ENCODE measurements at places on chromosomes 2 and 18.

GRCh38 chr2:171531291-171531690, 9.0 kb downstream of the CYBRD1 start:
- peak; percentile 22 for DNase-seq

DNA sequence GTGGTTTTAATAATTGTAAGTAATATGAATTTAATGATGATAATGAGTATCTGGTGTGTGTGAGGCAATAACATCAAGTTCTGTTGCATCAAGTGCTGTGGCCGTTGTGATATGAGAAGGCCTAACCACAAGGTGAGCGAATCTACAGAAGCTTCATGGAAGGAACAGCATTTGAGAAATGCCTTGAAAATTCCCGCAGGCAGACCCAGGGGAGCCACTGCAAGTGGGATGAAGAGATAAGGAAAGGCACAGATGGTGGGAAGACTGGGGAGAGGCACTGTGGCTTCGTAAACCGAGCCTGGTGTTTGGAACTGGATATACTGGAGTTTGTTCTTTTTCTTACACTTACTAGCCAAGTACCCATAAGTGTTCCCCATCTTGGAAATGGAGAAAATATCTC, 357.5 kb downstream of the PTPRM start:
- no peak for DNase-seq

- peak; percentile 60 for DNase-seq
Measured at GRCh38 chr2:101540518-101540917, 65.6 kb upstream of the RFX8 start.

GRCh38 chr18:57931038-57931437, 113.0 kb upstream of the NEDD4L start:
- DNase-seq, result no peak

- peak; percentile 86 for DNase-seq
Measured at GRCh38 chr2:199985625-199986207, 30.3 kb downstream of the MAIP1 start.

DNA sequence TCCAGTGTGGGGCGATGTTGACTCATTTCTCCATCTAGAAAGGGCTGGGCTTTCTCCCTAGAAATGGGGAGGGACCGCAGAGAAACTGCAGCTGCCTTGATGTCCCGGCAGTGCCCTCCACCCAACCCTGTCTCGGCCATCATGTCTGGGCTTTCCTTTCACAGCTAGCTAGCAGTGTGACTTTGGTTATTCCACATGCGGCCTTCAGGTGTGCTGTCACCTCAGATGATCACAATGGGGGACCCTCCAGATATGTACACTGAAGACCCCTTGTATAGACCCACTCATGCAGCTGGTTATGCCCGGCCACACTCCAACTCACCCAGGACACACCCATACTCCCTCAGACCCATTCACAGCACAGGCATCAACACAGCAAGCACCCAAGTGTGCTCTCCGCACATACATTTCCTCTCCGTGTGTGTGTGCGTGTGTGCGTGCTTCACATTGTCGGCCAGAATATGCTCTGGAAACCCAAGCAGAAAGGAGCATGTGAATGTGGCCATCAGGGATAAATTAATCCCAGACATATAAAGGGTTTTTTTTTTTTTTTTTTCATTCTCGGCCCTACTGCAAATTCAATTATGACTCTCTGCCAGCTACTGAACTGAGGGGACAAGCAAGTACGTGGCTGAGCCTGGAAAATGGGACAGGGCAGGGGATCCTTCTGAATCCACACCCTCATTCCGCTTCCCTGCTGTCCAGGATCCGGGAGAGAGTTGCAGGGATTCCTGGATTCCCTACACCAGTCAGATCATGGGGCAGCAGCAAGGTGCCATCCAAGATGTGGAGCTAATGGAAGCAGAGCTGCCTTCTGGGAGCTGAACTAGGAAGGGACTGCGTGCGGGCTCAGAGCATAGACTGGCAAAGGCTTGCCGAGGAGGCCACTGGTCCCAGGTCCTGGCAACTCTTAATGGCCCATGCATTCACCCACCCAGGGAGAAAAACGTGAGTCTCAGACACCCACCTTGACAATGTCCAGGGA, 240.2 kb downstream of the DYSF start:
- no peak for DNase-seq

DNA sequence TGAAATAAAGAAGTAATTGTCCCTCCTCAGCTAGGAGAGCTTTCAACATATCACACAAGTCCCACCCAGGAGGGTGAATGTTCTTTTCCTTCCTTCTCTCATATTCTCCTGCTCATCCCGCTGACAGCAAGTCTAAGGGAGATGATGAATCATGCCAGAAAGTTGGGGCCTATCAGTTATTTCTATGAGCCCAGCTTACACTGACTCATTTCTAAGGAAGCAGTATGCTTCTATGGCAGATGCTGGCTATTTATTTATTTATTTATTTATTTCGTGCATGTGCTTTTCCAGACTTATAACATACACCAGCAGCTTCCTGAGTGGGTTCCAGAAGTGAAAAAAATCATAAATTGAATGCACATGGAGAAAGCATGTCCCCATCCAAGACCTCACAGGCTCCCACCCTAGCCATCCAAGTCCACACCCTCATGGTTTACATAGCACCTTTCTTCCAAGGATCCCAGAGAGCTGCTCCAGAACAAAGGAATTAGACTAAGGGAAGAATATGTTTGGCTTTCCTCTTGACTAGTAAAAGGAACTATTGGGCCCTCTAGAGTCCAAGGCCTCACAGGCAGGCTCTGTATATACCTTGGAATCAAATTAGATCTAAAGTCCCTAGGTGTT, 1074.2 kb upstream of the ZEB2 start:
- DNase-seq, result peak; percentile 91

- peak; percentile 23 for DNase-seq
Measured at GRCh38 chr2:191927991-191928390, 81.1 kb upstream of the CAVIN2 start.

DNA sequence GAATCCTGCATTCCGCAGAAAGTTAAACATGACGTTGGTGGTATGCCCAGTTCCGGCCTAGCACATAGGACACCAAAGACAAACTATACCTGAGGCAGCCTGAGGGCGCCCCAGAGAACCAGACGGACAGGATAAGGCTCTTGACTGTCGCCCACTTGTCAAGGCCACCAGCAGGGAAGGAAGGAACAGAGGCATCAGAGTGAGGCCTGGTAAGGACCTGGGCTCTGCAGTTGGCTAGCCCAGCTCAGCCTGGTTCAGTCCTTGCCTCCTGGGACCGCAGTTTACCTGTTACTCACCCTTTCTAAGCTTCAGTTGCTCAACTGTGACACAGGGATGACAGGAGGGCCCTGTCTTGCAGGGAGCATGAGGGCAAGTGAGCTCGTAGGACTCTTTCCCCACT, 82.1 kb downstream of the ACTR2 start:
- peak; percentile 87 for DNase-seq

DNA sequence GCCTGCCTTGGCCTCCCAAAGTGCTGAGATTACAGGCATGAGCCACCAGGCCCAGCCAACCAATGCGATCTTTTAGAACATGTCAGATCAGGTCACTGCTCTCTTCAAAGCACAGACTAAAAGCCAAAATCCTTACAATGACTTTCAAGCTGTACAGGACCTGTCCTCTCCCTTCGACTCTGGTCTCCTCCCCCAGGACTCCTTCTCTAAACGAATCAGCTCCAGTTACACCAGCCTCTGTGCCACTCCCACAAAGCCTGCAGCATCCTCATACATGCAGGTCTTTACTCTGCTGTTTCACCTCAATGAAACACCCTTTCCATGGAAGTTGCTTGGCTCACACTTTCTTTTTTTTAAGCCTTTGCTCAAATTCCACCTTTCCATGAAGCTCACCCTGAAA, 436.0 kb downstream of the METTL4 start:
- DNase-seq, result no peak

DNA sequence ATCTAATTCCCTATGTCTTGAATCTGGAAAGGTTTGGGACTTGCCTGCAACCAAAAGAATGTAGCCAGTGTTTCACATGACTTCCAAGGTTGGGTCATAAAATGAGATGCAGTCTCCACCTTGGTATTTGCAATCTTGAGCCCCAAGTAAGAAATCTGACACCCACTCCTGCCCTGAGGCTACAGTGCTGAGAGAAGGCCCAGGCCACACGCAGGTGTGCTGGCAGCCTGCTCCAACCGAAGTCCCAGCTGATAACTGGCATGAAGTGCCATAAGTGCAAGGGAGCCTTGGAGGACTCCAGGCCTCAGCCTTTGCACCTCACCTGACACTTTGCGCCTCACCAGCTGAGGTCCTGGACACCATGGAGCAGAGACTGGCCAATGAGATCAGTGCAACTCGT, 182.7 kb downstream of the ANAPC1 start:
- peak; percentile 34 for DNase-seq

DNA sequence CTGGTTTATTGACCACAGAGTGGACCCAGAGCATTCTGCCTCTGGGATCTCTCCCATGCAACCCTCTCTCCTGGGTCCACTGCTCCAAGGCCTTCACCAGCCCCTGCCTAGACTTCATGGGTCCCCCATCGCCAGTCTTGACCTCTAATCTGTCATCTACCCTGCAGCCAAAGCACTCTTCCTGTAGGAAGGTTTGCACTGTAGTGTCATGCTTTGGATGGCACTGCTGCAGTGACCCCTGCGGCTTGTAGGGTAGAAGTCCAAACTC, 41.7 kb downstream of the MYO7B start:
- DNase-seq, result no peak

DNA sequence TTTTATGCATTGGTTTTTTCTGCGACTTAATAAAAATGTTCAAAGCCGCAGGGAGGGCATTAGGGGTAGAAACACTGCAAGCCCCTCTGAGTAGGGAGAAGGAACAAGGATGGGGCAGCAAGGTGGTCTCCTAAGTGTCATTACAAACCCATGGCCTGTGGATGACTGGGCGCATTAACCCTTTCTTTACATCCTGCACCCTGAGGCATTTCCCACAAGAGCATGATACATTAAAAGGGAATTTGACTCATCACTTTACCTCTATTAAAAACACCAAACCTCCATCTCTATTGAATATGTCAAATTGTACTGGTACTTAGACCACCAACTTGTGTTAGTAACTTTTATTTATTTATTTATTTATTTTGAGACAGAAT, 112.5 kb downstream of the VIT start:
- DNase-seq, result peak; percentile 17

GRCh38 chr2:85585781-85586105, 1.5 kb downstream of the VAMP5 start:
- no peak for DNase-seq

GRCh38 chr2:70477441-70477844, 76.2 kb downstream of the TGFA start:
- DNase-seq, result no peak

DNA sequence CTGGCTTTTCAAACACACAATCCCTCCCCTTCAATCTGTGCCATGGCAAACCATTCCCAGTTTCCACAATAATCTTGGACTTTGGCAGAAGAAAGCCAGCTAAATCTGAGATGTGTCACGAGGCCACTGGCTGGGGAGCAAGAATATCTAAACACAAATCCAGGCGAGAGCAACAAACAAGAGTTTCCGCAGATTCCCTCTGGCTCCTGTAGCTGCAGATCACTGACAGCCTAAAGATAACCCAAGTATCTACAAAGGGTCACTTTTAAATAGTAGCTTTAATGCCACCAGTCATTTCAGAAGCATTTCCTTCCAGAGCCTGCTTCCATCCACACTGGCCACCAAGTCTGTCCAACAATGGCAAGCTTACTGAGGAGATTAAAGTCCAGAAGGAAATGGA, 86.9 kb downstream of the ACVR1 start:
- DNase-seq, result no peak

DNA sequence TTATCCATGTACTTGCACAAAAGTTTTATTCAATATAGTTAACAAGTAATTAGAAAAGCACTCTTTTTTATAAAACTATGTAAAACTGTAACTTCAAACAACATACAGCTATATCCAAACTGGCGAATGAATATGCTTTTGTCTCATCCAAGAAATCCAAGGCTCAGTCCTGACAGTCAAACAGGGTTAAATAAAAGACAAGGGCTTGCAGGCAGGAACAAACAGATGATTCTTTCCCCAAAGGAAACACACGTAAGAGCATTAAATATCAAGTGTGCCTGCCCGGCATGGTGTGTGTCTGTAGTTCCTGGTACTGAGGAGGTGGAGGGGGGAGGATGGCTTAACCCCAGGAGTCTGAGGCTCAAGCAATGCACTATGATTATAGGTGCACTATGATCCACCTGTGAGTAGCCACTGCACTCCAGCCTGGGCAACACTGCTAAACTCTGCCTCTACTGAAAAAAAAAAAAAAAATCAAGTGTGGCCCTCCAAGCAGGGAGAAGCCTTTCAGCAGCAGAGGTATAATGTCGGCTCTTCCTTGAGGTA, 171.3 kb downstream of the DLGAP1 start:
- DNase-seq, result no peak

- DNase-seq, result no peak
Measured at GRCh38 chr18:32711862-32712261, 61.0 kb downstream of the KLHL14 start.

DNA sequence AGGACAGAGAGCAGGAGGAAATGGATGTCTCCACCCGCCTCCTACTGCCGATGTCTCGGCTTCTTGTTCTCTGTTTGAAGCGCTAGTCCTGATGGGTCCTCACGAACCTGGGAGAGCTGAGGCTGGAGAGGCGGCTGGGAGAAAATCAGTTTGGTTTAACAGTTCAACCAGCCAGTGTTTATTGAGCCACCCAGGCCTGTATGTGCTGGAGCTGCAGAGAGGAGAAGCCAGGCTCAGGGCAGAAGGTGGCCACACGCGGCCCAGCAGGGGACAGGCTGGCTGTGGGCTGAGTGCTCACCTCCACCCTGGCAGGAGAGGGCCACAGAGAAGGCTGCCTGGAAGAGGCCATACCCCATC, 202.1 kb downstream of the CYP26B1 start:
- no peak for DNase-seq

DNA sequence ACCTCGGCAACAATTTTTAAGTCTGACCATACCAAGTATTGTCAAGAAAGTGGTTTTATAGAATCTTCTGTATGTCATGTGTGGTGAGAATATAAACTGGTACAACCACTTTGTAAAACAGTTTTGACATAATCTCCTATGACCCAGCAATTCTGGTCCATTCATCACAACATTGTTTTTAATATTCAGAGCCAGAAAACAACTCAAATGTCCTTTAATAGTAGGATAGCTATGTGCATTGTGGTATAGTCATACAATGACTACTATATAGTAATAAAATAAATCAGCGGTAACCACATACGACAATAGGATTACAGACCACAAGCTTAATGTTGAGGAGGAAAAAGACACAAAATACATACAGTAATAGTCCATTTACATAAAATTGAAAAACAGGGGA, 175.2 kb upstream of the SPATS2L start:
- peak; percentile 44 for DNase-seq

- DNase-seq, result no peak
Measured at GRCh38 chr2:136085453-136086209, 32.3 kb downstream of the CXCR4 start.

DNA sequence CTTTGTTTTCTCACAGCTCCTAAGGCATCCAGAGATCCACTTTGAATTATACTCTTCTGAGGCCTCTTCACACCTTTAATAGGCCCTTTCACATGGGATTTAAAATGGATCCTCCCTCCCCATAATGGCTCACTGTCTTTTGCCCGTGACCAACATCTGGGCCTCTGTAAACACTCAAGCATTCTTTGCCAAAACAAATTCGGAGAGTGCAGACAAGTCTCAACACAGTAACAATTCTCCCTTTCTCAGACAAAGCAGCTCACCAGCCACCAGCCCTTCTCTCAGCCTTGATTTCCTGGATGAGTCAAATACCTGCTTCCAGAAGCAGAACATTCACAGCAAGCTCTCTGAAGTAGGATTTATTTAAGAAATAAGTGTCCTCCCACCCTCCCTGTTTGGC, 14.0 kb upstream of the IMP4 start:
- peak; percentile 97 for DNase-seq

GRCh38 chr18:49626842-49627467, 65.1 kb downstream of the LIPG start:
- no peak for DNase-seq

- peak; percentile 14 for DNase-seq
Measured at GRCh38 chr18:14098428-14098827, 33.8 kb downstream of the ZNF519 start.

GRCh38 chr2:240622060-240622411, 3.2 kb upstream of the GPR35 start:
- DNase-seq, result no peak

Data from epithelial cell of esophagus (primary cell).